NCI-H460 (cell line): ENCODE measurements at places on chromosomes 7 and 10. TPM values are rescaled to one million over a fixed set of nuclear protein-coding genes. Genes with fewer than 3 reads are reported as not detected.

DNA sequence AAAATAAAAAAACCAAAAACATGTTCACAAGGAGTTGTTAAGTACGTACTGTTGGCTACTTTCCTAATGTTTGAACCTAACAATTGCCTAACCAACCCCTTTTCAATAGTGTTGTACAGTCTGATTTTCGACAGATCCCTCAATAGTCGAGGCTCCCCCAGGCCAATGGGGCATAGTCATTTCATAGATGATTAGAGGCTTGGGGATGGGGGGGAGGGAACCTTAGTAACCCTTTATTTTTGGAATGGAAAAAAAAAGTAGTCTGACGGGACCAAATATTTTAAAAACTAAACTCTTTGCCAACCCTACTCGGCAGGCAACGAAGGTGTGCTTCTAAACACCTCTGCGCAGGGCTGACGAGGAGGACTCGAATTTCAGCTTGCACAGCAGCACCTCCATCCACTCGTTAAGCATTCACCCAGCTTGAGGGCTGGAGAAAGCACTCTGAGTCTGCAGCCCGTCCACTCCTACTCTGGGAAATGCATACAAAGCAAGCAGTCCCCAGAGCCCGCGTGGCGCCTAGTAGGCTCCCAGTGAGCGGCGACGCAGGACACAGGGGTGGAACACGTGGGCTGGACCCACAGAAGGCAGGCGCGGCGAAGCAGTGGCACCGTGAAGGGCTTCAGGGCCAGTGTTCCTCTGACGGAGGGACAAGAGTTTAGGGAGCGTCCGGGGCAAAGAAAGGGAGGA is 899 bp downstream of the PUS7 start:
- DNase-seq: peak; percentile 45

Gene CAMK2B
- 0.15 TPM in 1 of 2 replicates, not detected in the other for total RNA-seq

DNA sequence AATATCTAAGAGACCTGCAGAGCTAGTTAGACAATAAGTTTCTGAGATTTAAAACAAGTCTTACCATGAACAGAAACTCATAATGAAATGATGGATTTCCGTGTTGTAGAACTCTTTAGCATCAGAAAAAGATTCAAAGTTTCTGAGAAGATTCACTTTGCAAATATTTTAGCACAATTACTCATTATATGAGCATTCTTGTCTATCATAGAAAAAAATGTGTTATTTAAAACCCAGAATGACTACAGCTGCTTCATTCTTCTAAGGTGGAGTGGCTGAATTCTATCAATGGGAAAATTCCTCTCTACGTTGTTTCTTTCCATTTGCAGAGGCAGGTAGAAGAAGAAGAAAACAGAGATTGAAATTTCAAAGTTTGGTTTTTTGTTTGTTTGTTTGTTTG is 21.0 kb upstream of the RALA start:
- DNase-seq: no peak

Gene PTF1A
- total RNA-seq: not detected in 2 replicates

Gene MNX1
- 1.8 and 2.7 TPM in 2 replicates for total RNA-seq

DNA sequence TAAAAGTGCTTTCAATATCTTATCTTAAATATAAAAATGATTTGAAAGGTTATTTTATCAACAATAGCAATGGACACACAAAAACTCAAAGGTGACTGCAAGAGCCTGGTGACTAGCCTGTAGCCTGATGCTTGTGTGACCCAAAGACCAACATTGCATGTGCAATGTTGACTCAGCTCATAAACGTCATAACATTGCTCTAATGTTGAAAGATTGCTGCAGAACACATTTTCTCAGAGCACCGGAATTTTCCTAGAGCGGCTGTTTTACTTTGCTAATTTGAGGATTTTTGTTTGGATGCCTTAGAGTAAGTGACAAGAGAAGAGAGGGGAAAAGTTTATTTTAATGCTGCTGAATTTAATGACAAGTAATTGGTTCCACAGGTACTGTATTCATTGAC is 107.1 kb downstream of the RAB18 start:
- DNase-seq: peak; percentile 52

Gene TMEM130
- total RNA-seq: not detected in 2 replicates

DNA sequence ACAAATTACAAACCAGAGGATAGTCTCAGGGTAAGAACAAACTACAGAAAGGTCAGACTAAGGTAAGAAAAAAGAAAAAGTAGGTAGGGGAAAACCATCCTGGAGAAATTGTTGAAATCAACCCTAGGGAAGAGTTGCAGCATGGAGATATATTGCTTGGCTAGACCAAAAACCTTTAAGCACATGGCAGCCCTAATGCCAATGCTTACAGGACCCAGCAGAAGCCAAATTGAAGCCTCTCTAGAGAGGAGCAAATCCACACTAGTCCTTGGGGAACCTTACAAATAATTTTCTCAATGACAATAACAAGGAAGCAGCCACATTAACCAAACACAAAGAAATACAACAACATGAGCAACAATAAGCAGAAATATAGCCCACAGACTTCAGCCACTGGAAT is 81.9 kb downstream of the CNOT4 start:
- DNase-seq: no peak

GRCh38 chr7:15485998-15486397 is 75.8 kb downstream of the AGMO start:
- no peak for DNase-seq

- DNase-seq: no peak
Measured at GRCh38 chr7:123598657-123599056, 3.0 kb upstream of the ASB15 start.

Gene TUBB8
- total RNA-seq: not detected in 2 replicates

GRCh38 chr7:110119883-110120581 is 970.9 kb upstream of the LRRN3 start:
- DNase-seq: no peak

DNA sequence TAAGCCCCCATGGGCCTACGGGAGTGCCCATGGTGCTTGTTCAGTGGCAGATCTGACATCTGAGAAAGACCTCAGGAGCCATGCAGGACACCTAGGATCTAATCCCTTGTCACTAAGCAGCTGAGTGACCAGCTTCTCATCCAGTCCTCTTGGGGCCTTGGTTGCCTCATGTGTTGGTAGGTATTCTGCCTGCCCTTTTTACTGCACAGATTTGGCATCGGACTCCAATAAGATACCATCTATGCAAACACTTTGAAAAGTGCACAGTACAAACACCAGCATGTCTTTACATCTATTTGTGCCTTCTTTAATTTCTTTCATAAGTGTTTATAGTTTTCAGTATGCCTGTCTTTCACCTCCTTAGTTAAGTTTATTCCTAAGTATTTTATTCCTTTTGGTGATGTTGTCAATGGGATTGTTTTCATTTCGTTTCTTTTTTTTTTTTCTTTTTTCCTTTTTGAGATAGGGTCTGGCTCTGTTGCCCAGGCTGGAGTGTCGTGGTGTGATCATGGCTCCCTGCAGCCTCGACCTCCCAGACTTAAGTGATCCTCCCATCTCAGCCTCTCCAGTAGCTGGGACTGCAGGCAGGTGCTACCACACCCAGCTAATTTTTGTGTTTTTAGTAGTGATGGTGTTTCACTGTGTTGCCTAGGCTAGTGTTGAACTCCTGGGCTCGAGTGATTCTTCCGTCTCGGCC is 10.4 kb downstream of the STOX1 start:
- DNase-seq: no peak

Gene NXPH1
- 1.1 and 2.4 TPM in 2 replicates for total RNA-seq

Gene NEUROG3
- total RNA-seq: not detected in 2 replicates

DNA sequence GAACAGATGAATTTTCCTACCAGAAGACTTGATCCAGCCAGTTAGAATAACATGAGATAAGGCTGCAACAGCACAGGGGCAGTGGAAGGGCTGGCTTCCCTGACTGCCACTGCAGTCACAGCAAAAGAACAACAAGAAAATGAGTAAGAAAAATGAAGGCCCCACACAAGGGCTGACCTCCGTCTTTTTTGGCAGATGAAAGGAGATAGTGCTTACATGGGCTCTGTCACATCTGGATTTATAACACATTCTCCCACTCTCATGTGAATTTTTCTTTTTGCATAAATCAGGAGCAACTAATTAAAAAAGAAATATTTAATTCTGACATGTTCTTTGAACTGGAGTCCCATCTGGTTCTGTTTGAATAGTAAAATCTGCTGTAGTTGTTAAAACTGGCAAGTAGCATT is 99.6 kb downstream of the NRP1 start:
- no peak for DNase-seq

Gene JCAD
- total RNA-seq: 16.0 and 19.1 TPM in 2 replicates

- DNase-seq: no peak
Measured at GRCh38 chr10:89296220-89296648, 5.6 kb upstream of the IFIT2 start.

DNA sequence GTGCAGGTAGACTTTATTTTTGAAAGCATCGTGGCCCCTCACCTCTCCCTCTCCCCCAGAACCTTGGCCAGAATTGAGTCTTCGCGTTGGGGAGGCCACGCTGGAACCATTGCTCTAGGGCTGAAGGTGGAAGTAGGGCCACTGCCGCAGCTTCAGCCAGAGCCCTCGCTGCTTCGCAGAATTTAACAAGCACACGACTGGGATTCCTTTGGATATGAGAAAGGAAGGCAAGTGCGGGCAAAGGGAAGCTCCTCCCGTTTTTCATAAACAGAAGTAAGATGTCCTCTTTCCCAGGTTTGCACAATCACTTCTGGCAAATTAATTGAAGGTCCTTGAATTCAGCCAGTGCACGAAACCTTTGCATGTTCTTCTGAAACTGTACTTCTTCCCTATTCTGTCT is 168.1 kb downstream of the CCDC3 start:
- no peak for DNase-seq

- no peak for DNase-seq
Measured at GRCh38 chr7:15368653-15369052, 193.2 kb downstream of the AGMO start.

Gene NPC1L1
- total RNA-seq: 0.09 TPM in 1 of 2 replicates, not detected in the other

- peak; percentile 68 for DNase-seq
Measured at GRCh38 chr7:48109848-48110663, 21.0 kb downstream of the UPP1 start.

Gene CPA1
- not detected in 2 replicates for total RNA-seq

Gene GDI2
- total RNA-seq: 250 and 279 TPM in 2 replicates

Gene SPDYE6
- not detected in 2 replicates for total RNA-seq

Gene OR2A5
- total RNA-seq: not detected in 2 replicates

DNA sequence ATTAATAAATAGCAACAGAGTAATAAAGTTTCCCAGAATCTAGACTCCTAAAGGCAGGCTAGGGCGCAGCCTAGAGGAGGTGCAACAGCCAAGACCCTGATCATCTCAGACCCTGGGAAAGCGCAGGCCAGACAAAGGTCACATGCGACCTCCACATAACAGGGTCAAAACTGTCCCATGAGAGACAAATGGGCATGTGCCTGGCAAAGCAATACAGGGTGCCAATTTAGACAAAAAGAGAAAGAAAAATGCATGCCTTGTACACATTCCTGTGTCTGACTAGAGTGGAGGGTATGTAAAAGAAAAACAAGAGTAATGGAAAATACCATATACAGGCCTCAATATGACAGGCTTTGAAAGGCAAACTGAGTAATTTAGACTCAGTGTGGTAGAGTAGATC is 22.2 kb downstream of the MPP7 start:
- no peak for DNase-seq

- no peak for DNase-seq
Measured at GRCh38 chr10:132069849-132070182, 4.1 kb downstream of the JAKMIP3 start.

Gene FZD1
- total RNA-seq: 3.1 and 3.7 TPM in 2 replicates

DNA sequence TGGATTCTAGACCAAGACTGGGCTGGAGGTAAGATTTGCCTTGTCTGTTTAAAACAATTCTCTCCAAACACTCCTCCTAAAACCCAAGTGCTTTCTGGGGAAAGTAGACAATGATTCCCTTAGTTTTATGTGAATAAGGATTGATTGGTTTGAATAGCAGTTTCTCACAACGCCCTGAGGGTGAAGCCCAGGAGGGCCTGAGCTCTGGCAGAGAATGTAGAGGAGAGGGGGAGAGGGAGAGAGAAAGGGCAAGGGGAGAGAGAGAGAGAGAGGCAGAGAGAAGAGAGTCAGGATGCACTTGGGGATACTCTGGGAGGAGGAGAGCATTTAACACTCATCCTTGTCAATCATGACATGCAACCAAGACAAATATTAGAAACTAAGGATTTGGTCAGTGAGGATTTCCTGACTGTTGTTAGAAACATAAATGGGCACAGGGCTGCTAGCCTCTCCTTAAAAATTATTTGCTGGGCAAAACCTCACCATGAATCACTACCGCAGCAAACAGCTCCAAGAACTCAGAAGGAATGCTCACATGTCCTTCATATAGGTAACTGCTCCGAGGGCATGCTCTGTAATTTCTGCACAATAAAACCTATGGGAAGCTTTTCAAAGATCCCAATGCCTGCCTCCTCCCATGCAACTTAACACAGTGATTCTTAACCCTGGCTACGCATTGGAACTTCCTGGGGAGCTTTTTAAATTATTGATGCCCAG is 55.2 kb upstream of the RAPGEF5 start:
- DNase-seq: no peak

Gene GPR85
- 0.09 TPM in 1 of 2 replicates, not detected in the other for total RNA-seq

Gene UCMA
- not detected in 2 replicates for total RNA-seq

DNA sequence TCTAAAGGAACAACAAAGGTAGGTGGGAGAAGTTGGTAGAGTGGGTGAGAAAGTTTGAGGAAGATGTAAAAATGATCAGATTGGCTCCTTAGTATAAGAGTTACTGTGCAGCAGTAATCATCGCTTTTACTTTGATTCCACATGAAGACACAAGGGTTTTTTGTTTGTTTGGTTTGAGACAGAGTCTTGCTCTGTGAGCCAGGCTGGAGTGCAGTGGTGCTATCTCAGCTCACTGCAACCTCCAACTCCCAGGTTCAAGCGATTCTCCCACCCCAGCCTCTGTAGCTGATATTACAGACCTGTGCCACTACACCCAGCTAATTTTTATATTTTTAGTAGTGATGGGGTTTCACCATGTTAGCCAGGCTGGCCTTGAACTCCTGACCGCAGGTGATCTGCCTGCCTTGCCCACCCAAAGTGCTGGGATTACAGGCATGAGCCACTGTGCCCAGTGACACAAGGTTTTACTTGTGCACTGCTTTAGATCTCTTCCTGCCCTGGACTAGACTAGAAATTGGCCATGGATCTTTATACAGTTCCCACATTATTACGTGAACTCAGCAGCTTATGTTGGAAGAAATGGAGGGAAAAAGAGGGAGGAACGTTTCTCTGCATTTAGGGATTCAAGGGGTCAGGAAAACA is 10.7 kb downstream of the LUC7L2 start:
- no peak for DNase-seq

DNA sequence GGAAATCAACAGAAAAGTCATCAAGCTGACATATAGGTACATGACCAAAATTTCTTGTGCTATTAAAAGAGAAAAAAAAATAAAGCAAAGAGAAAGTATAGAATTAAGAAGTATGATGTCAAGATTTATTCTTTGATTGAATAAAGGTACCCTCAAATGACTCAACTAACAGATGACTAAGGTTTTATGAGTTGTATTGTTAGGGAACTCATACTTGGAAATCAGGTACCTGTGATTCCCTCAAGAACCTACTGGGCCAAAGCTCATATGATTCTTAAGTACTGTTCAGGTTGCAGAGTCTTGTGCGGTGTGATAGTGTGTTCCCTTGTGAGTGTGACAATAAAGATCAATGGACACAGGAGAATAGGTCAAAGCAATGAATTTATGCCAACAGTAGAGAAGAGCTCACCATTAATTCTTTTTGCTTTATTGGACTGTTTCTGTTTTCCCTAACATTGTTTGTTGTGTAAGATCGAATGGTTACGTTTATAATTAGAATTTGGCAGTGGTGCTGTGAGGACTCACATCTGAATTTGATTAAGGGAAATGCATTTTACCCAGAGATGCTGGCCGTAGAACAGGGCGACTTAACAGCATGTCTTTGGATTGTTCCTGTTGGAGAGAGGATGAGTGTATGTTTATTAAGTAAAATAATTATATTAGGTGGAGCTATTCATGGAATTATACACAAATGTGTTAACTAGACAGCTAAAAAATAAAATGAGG is 293.2 kb upstream of the SEMA3D start:
- no peak for DNase-seq
